ENCODE measurements at places on chromosomes 2 and 18.

GRCh38 chr18:69401226-69401971 is 711 bp downstream of the DOK6 start:
- DNase-seq = peak; percentile 4

GRCh38 chr2:63101954-63102353 is 51.3 kb downstream of the OTX1 start:
- DNase-seq = no peak

DNA sequence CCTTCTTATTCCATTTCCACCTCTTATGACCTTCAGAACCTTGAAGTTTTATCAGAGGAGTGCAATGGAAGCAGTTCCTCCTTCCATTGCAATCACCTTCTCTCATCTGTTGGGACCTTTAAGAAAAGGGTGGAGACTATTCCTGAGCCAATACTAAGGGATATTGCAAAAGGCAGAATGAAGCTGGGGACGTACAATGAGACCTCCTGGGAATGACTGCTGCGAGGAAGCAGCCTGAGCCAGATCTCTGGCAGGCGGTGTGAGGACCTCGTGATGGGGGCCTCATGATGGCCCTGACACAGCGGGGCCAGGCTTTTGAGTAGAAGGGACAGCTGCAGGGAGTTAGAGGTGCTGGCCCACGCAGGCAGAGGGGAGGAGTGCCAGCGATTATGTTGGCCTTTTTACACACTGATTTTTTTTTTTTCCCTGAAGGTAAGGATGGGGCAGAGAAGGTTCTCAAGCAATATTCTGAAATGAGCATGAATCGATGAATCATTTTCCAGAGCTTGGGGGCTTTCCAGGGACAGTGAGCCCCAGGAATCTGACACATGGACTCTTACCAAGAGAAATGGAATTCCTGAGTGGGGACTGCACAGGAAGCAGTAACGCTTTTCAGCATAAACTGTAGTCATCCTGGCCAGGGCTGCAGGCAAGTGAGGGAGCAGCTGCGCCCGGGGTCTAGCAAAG is 40.0 kb upstream of the LAPTM4A start:
- no peak for DNase-seq

DNA sequence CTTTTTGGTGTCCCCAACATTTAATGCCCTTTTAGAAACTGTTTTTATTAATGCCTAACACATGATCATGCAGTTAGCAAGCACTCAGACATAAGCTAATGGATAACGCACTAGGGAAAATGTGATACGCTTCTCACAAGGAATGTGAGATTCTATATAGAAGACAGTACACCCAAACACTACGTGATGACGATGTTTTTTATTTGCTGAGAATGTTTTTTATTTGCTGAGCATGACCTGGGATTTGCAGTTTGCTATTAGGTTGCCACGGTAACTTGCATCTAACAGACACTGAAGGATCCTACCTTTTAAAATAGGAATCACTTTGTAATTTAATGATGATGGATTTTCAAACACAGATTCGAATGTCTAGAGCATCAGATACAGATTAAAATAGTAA is 4.9 kb downstream of the SMC6 start:
- DNase-seq = no peak

DNA sequence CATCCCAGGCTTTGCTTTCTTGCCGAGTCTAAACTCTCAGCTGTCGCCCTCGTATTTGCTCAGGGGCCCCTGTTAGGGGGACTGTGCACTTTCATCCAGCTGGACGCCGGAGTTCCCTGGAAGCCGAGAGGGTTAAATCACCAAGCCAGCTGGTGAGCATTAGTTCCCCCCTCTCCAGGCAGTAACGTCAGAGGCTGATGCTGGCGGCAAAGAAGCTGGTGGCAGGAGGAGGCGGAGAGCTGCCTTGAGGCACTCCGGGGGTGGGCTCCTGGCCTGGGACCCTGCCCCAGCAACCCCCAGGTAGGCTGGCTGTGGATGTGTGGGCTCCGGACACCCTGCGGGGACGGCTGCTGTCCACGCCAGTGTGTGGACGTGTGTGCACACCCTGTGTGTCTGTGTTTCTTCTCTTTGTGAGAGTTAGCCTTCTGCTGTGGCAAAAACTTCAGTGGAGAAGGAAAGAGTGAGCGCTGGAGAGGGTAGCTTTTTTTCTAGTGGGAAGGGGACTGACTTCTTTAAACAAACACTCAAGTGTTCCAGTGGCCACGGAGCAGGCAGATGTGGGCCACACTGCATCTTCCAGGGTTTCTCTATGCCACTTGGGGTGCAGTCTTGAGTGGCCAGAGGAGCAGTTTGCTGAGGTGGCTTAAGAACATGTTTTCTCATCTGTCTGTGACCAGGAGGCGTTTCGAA is 84.7 kb downstream of the GLI2 start:
- no peak for DNase-seq

DNA sequence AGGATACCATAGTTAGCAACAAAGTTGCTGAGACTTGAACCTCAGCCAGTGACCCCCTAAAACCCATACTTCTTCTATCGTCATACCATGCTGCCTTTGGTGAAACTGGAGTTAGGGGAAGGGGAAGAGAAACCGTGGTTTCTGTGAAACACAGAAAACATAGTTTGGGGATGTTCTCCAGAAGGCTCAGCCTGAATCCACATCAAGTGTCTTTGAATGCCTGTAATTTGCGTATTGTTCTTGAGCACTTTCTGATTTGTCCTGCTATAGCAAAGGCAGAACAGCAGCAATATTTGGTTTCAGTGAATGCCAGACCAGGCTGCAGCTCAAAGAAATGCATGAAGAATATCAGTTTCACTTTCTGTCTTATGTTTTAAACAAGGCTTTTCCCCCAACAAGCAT is 258.7 kb downstream of the TTC32 start:
- no peak for DNase-seq

- no peak for DNase-seq
These were observed 128.4 kb upstream of the CBLN2 start for GRCh38 chr18:72672364-72673184.

DNA sequence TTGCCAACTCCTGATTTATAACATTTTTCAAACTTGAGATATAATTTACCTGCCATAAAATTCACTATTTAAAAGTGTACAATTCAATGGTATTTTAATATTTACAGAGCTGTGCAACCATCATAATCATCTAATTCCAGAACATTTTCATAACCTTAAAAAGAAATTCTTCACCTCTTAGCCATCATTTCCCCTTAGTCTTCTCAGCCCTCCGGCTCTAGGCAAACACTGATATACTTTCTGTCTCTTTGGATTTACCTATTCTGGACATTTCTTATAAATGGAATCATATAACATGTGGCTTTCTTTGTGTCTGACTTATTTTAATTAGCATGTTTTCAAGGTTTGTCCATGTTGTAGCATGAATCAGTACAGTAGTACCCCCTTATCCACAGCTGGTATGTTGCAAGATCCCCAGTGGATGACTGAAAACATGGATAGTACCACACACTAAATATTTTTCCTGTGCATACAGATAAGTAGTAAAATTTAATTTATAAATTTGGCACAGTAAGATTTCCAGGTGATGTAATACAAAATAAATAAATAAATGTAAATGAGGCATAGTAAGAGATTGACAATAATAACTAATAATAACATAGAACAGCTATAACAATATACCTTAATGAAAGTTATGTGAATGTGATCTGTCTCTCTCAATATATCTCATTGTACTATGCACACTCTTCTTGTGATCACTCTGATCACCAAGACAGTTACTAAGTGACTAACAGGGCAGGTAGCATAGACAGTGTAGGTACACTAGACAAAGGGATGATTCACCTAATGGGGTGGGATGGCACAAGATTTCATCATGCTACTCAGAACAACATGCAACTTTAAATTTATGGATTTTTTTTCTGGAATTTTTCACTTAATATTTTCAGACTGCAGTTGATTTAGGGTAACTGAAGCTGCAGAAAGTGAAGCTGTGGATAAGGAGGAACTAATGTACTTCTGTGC is 73.1 kb downstream of the RAB3GAP1 start:
- DNase-seq = no peak

DNA sequence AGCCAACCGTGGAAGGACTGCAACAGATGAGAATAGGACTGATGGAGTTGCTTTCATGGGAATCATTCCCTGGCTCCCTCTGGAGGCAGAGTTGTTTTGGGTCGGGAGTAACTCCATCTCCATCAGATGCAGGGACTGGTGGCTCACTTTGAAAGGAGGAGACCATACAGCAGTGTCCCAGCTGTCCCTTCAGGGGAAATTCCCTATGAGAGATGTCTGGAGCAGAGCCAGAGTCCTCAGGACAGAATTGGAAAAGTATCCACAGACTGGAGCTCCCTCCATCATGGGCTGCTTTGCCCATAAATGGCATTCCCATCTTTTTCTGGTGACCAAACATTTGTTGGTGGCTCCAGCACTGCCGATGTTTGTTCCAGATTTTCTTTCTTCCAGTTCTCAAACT is 144.3 kb downstream of the NCK2 start:
- no peak for DNase-seq

DNA sequence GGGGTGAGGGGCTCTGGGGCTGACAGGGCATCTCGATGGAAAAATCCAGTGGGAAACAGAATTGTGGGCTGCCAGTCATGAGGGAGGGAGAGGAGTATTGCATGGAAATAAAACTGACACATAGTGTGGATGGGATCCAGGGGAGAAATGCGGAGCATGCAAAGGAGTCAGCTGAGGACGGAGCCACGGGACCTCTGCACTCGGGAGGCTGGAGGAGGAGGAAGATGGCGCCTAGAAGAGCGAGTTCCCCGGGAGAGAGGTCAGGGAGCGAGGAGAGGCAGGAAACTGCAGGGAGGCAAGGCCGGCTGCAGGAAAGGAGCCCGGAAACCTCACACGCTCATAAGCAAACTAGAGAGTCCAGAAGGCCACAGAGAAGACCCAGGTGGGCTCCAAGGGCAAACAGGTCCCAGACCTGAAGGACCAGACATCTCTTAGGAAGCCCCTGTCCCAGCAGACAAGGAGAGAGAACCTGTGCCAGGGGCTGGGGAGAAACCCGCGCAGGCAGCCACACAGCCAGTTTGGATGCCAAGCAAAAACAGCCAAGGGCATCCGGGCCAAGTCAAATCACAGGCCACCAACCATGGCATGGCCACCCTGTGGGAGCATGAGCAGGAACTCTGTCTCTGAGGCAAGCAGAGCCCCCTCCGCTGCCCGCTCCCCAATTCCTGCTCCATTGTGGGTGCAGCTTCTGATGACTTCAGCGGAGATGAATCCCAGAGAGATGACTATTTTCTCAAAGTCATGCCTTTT is 218.8 kb upstream of the ID2 start:
- no peak for DNase-seq

DNA sequence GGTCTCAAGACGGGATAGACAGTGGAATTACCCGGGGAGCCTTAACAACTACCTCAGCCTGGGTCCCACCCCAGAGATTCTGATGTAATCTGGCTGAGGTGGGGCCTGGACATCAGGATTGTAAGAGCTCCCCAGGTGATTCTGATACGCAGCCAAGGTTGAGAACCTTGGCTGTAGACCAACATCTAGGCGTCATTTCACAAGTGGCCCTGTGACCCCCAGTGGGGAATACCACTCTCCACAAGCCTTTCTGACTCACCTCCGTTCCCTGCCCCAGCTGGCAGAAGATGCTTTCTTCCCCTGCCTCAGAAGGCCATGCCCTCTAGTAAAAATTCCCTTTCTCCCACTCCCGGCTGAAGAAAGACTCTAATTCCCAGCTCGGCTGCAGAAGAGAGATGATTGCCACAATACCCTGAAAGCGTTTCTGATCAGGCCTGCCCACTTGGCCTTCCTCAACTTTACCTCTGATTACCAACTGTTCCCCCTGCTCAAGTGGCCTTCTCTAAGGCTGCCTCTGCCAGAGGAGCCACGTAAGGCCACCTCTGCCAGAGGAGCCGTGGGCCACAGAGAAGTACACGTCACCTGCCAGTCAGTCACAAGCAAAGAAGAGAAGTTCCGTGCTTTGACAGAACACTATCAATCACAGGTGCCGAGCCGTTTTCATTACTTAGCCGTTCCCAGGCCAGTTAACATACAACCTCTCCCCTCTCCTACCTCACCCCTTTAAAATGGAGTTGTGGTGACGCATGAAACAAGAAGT is 116.8 kb upstream of the PKDCC start:
- DNase-seq = no peak

- no peak for DNase-seq
These were observed 163.5 kb upstream of the NT5C1B start for GRCh38 chr2:18752667-18753422.

- no peak for DNase-seq
These were observed 3.7 kb upstream of the MTCL1 start for GRCh38 chr18:8701546-8702118.

DNA sequence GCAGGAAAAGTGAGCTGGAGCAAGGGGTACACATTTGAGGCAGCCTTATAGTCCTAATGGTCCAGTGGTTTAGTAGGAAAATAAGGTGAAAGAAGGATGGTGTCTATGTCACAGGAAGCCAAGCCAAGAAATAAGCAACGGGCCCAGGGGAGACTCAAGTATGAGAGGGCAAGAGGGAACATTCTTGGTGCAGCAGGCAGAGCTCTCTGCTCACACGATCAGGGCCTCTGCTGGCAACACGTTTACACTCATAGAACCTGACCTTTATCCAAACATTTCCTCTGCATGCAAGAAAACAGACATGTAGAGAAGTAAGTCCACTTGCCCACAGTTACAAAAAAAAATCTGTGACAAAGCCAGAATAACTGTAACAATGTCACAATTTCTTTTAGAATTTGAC is 32.6 kb upstream of the LRRC30 start:
- no peak for DNase-seq

DNA sequence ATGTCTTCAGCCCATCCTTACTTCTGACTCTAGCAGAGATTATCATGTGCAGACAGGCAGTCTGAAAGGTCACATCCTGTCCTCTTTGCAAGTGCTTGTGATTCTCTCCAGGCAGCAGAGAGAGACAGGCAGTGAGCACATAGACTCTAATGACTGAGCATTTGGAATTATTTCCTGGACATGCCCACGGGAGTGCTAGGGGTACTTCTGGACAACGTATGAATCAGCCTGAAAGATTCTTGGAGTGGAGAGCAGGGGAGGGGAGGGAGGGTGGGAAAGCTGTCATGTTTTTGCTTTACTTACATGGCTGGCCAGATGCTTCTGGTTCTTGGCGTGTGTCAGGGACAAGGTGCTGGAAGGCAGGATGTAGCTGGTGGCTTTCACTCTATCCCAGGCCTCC is 150.6 kb downstream of the RIF1 start:
- no peak for DNase-seq

GRCh38 chr2:202749477-202749876 is 114.7 kb downstream of the FAM117B start:
- no peak for DNase-seq

All from caudate nucleus (tissue), 63 donors.